ENCODE measurements at places on chromosomes 13 and 19. TPM values are rescaled to one million over a fixed set of nuclear protein-coding genes. Genes with fewer than 3 reads are reported as not detected.

The VSTM1 gene
- total RNA-seq, result not detected

The SPACA4 gene
- not detected for total RNA-seq

The VN1R2 gene
- not detected for total RNA-seq

The ZNF723 gene
- total RNA-seq, result not detected

The RFXAP gene
- total RNA-seq, result 11.7 TPM

The ZNF563 gene
- 2.0 TPM for total RNA-seq

GRCh38 chr19:3761382-3762129, at the start of gene APBA3:
Gene APBA3 (minus strand): TSS chr19:3761692. CDS start chr19:3760264, 1,428 bp downstream.
- H3K4me3 ChIP-seq, result peak within 1 kb of the TSS; percentile 94
- peaks cover 7% of the 10 kb centered on the region for H3K4me1 ChIP-seq
- H3K36me3 ChIP-seq, result peaks cover 1% of the 10 kb centered on the region
- peak; percentile 91 for DNase-seq
- peak within 1 kb of the TSS; percentile 99 for H3K27ac ChIP-seq
- no peaks in the 10 kb centered on the region for H3K27me3 ChIP-seq

DNA sequence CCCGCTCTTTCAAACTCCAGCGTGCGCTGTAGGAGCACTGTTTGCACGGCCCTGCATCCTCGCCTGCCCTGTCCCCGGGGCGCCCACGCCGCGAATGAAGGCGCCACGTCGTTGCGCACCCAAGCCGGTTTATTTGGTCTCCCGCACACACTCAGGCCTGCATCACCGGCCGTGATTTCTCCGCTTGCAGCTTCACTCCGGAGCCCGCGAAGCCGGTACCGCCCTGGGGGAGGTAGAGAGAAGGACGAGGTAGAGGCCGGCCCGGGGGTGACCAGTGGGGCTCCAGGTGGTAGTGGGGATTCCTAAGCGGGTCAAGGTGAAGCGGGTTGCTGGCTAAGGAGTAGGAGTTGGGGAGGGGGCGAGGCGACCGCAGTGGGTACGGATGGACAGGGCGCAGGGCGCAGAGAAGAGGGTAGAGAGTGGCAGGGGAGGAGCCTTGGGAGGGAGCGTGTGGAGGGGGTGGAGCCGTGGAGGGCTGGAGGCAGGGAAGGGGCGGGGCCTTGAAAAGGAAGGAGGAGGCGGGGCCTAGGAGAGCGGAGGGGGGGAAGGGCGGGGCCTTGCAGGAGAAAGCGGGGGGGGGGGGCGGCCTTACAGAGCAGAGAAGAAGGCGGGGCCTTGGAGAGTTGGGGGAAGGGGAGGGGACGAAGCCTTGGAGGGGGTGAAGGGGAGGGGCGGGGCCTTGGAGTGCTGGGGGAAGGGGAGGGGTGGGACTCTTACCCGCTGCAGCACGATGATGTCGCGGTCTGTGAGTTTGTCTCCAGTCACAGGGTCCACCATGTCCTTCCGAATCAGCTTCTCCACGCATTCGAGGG, 24.6 kb downstream of the NOSIP start:
- H3K36me3 ChIP-seq, result peaks cover 30% of the 10 kb centered on the region
- no peaks in the 10 kb centered on the region for H3K27me3 ChIP-seq
- DNase-seq, result no peak
- no peak overlapping the region for H3K4me3 ChIP-seq
- H3K27ac ChIP-seq, result peak overlapping the region; percentile 97

GRCh38 chr13:97440598-97441170, 6.7 kb downstream of the RAP2A start:
- DNase-seq, result no peak
- no peak overlapping the region for H3K27ac ChIP-seq
- no peaks in the 10 kb centered on the region for H3K36me3 ChIP-seq
- H3K4me1 ChIP-seq, result peaks cover 11% of the 10 kb centered on the region
- no peak overlapping the region for H3K4me3 ChIP-seq

GRCh38 chr13:113159701-113160100, 1.3 kb downstream of the PROZ start:
- H3K27me3 ChIP-seq, result peaks cover 35% of the 10 kb centered on the region
- no peak overlapping the region for H3K27ac ChIP-seq
- no peak overlapping the region for H3K4me3 ChIP-seq
- no peaks in the 10 kb centered on the region for H3K36me3 ChIP-seq
- peaks cover 10% of the 10 kb centered on the region for H3K4me1 ChIP-seq
- no peak for DNase-seq

DNA sequence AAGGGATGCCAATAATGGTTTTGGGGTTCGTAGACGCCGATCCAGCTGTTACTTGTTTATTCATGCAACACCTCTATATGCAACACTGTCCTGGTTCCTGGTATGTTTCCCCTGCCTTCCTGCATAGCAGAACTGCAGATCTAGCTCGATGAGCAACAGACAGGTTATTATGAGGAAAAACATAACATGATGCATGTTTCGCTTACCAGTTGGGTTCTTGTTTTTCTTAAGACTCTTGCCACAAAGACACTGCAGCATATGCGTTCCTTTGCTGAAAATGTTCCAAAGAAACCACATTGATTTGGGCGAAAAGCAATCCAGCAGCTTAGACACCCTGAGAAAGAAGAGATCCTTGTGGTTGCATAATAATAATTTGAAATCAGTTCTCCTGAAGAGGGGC, 583 bp downstream of the FGF14 start:
- peaks cover 75% of the 10 kb centered on the region for H3K27me3 ChIP-seq
- no peaks in the 10 kb centered on the region for H3K36me3 ChIP-seq
- DNase-seq, result no peak
- peaks cover 13% of the 10 kb centered on the region for H3K4me1 ChIP-seq

GRCh38 chr13:31172535-31172934, 10.8 kb upstream of the HSPH1 start:
- no peak overlapping the region for H3K4me3 ChIP-seq
- H3K4me1 ChIP-seq, result no peaks in the 10 kb centered on the region
- H3K27ac ChIP-seq, result no peak overlapping the region
- no peak for DNase-seq
- peaks cover 17% of the 10 kb centered on the region for H3K27me3 ChIP-seq
- H3K36me3 ChIP-seq, result no peaks in the 10 kb centered on the region

DNA sequence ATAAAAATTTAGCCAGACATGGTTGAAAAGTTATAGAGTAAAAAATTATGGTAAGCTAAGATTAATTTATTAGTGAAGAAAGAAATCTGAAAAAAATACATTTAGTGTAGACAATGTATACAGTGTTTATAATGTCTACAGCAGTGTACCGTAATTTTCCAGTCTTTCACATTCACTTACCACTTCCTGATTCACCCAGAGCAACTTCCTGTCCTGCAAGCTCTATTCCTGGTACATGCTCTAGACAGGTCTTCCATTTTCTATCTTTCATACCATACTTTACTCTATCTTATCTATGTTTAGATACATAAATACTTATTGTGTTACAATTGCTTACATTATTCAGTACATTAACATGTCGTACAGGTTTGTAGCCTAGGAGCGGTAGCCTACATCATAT, 1387.8 kb upstream of the ATXN8OS start:
- H3K4me3 ChIP-seq, result no peak overlapping the region
- DNase-seq, result no peak
- H3K27me3 ChIP-seq, result no peaks in the 10 kb centered on the region
- H3K4me1 ChIP-seq, result peaks cover 1% of the 10 kb centered on the region

DNA sequence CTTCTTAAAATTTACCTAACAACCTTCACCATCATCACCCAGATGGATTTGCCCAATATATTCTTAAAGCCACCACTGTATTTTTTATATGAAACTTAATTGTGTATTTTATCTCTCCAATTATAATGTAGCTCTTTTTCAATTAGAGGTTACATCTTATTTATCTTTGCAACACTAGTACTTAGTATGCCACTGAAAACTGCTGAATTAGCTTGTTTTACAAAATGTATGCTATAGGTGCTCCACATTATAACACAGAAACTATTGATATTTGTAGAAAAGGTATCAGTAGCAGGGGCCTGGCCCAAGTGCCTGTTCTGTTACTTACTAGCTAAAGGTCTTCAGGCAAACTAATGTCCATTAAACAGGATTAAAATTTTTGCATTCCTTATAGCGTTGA, 35.8 kb upstream of the PCDH17 start:
- H3K4me1 ChIP-seq, result no peaks in the 10 kb centered on the region
- no peak overlapping the region for H3K4me3 ChIP-seq
- no peaks in the 10 kb centered on the region for H3K36me3 ChIP-seq
- no peak overlapping the region for H3K27ac ChIP-seq
- DNase-seq, result no peak

- H3K36me3 ChIP-seq, result no peaks in the 10 kb centered on the region
- no peak overlapping the region for H3K27ac ChIP-seq
- DNase-seq, result no peak
- no peak overlapping the region for H3K4me3 ChIP-seq
- peaks cover 4% of the 10 kb centered on the region for H3K4me1 ChIP-seq
- no peaks in the 10 kb centered on the region for H3K27me3 ChIP-seq
These were observed 482.5 kb downstream of the ZNF536 start for GRCh38 chr19:30854661-30855060.
